ENCODE measurements at places on chromosomes 13 and 19.

GRCh38 chr19:888581-889385 lies 4.2 kb downstream of the MED16 start:
- DNase-seq = no peak

DNA sequence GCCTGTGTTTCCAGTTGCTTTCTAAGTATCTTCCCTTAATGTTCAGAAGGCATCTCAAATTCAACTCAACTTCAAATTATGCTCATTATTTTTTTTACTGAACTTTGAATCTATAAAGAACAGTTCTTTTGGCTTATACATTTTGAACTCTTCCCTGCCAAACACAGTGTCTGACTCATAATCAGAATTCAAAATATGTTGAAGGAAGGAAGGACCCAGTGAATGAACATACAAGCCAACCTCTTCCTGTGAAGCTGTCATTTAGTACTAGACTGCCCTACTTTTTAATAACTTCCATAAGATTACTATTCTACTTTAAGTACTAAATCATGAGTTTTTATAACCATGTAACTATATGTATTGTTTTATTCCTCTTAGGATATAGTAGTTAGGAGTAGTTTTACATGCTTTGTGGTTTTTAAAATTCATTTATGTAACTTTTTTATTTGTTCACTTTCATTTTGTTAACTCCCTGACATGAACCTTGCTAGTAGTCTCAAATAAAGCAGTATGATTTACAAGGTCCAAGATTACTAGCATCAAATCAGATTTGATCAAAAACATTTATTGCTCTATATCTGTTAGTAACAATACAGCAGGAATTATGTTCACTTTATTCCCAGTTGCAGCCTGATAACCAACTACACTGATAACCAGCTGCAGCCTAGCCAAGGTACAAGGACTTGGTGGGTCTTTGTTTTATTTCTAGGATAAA lies 6.4 kb downstream of the NUDT15 start:
- no peak for DNase-seq

GRCh38 chr19:48303367-48303766 lies 22.0 kb upstream of the EMP3 start:
- DNase-seq = no peak

GRCh38 chr13:86810361-86810760 lies 860.8 kb upstream of the SLITRK5 start:
- DNase-seq = peak; percentile 39

- DNase-seq = no peak
Measured at GRCh38 chr13:55440465-55441085, 1700.1 kb upstream of the PRR20A start.

- no peak for DNase-seq
Measured at GRCh38 chr13:52878831-52879230, 30.4 kb upstream of the PCDH8 start.

DNA sequence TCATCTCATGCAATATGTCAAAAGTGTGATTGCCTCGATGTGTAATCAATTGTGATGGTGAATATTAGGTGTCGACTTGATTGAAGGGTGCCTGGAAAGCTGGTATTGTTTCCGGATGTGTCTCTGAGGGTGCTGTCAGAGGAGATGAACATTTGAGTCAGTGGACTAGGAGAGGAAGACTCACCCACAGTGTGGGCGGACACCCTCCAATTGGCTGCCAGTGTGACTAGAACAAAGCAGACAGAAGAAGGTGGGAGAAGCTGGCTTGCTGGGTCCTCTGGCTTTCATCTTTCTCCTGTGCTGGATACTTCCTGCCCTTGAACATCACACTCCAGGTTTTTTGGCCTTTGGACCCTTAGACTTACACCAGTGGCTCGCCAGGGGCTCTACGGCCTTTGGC lies 15.5 kb upstream of the CABP5 start:
- DNase-seq = no peak

- no peak for DNase-seq
Measured at GRCh38 chr19:1168572-1169410, 5.3 kb downstream of the SBNO2 start.

DNA sequence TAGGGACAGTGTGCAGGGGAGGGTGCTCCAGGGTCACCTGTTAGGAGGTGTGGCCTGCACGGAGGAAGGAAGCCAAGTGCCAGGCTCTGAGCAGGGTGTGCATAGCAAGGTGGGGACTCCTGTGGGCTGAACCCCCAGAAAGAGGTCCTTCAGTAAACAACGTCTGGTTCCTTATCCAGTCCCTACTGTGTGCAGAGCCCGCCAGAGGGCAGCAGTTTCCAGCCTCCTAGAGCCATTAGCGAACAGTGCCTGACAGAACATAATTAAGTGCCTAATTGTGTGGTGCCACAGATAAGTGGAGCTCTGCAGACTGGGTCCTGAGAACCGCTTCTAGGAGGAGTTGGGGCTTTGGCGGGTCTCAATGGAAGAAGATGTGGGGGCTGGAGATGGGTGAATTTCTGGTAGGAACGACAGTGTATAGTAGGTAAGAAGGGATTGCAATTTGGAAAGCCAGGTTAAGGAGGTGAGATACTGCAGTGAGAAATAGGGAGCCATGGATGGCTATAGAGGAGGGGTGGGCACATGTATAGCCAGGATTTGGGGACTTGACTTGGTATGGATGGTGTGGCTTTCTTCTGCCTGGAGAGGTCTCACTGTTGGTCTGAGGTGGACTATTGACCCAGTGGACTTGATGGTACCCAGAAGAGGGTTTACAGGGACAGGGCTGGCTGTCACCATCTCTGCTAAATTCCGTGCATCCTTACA lies 323.1 kb downstream of the ZNF536 start:
- DNase-seq = no peak

- peak; percentile 94 for DNase-seq
Measured at GRCh38 chr13:25085125-25085742, 10.7 kb upstream of the PABPC3 start.

DNA sequence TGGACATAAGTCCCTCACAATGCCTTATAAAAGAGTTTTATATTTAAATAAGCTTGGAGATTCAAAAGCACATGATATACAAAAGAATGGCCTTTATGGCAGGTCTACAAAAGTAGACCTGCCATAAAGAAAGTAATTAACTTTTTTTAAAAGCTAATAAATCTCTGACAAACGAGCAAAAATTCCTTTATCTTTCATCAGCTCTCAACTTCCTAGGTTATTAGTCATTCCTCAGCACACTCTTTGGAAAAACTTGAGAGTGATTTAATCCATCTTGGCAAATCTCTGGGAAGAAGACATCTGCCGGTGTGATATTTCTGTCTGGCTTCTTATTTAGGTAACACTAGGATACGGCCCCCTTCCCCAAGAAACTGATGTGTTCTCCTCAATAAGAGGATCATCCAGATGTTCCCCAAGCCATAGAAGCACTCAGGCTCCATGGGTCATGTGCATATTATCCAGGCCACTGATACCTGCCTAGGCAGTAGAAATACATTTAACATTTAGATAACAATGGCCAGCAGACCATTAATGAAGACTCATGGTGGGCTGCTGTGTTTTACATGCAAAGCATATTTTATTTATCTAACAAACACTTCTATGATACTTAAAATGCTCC lies 372.7 kb downstream of the LIG4 start:
- DNase-seq = no peak

DNA sequence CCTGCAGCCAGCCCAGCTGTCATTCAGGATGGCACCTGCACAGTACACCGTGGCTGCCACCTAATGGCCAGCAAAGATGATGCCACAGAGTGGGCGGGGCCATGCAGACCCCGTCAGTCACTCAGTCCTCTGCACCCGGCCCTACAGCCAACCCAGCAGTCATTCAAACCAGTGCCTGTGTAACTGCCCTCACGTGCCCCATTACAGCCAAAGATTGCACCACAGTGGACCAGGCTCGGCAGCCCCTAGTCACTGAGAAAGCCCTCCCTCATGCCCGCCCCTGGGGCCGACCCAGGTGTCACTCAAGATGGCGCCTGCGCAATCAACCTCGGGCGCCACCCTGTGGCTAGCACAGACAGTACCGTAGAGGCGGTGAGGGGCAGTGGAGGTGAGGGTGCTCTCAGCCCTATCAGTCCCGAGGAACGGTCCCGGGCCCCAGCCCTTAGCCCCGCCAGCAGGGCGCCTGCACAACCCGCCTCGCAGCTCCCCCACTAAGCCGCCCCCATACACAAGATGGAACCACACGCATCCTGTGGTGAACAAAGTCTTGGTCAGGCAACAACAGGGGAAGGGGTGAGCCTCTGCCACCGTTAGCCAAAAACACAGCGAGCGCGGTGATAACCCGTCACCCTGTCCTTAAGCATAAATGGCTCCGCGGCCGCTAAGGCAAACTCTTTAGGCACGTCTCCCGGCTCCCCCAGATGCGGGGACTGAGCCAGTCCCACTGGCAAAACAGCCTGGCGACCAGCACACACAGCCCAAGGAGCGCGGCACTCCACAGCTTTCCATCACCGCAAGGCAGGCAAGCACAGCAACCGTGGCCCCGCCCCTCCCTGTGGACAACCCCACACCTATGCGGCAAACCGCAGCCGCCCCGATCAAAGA lies 2.3 kb downstream of the PEG3 start:
- peak; percentile 87 for DNase-seq

DNA sequence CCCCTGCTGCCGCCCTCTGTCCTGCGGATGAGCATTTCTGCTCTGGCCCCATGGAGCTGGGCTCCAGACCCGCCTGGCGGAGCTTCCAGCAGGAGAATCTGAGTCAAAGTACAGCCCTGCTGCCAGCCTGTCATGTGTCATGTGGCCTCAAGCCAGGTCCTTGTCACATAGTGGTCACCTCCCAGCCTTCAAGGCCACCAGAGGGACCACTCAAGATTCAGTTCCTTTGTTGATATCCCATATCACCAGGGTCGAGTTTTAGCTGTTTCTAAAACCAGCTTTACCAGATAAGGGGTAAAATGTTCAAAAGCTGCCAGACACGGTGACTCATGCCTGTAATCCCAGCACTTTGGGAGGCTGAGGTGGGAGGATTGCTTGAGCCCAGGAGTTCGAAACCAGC lies 13.4 kb downstream of the THOP1 start:
- no peak for DNase-seq

DNA sequence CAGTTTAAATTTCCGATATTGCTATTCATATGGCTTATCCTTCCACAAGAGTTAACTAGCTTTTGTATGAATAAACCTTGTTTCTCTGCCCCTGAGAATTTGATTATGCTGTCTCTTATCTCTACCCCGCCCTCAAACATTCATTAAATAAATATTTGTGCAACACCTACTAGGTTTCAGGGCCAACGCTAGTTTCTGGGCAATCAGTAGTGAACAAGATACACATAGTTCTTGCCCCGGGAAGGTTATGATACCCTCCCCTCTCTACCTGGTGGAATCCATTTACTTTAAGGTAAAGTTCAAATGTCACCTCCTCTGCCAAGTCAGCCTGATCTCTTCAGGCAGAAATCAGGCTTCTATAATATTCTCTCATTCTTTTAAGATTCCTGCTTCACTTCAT lies 16.6 kb upstream of the USP12 start:
- no peak for DNase-seq

GRCh38 chr13:108313382-108313781 lies 43.9 kb downstream of the TNFSF13B start:
- DNase-seq = no peak

GRCh38 chr19:4737955-4738600 lies 14.4 kb upstream of the DPP9 start:
- DNase-seq = no peak

- DNase-seq = no peak
Measured at GRCh38 chr13:100274942-100275506, 186.1 kb downstream of the PCCA start.

GRCh38 chr13:72864142-72865011 lies 82.4 kb downstream of the PIBF1 start:
- DNase-seq = no peak

DNA sequence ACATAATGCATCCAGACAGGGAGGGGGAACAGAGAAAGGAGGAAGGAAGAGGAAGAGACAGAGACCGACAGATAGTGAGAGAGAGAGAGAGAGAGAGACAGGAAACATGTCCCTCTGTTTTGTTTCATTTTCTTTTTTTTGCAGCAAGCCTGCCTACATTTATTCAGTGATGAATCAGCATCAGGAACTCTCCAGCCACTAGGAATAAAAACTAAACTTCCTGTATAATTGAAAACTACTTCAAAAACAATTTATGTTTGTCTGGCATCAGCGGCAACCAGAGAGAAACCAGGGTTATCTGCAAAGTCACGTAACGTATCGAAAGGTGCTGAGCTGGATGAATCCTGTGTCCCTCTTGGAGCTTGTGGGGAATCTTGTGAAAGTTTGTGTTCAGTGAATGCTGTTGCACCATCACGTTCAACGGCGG lies 148.6 kb upstream of the SOX21 start:
- no peak for DNase-seq

DNA sequence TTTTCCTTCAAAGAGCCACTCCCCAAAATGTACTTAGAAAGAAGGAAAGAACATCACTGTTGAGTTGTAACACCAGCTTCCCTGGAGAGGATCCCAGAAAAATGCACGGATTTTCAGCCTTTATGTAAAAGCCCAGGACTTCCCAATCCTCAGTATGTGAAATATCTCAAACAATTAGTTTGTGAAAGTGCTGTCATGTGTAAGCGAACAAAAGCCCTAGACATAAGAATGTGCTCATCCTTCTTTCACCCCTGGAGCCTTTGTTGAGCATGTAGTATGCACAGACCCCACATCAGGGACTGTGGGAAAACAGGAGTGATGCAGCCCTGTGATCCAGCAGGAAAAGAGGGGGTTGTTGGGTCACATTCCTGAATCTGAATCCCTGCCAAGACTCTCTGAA lies 441.4 kb upstream of the ZNF507 start:
- DNase-seq = no peak

GRCh38 chr19:35213663-35214632 lies 14.6 kb downstream of the FAM187B start:
- DNase-seq = peak; percentile 59

GRCh38 chr13:37059848-37060192 lies 332 bp upstream of the SUPT20H start:
- DNase-seq = no peak

DNA sequence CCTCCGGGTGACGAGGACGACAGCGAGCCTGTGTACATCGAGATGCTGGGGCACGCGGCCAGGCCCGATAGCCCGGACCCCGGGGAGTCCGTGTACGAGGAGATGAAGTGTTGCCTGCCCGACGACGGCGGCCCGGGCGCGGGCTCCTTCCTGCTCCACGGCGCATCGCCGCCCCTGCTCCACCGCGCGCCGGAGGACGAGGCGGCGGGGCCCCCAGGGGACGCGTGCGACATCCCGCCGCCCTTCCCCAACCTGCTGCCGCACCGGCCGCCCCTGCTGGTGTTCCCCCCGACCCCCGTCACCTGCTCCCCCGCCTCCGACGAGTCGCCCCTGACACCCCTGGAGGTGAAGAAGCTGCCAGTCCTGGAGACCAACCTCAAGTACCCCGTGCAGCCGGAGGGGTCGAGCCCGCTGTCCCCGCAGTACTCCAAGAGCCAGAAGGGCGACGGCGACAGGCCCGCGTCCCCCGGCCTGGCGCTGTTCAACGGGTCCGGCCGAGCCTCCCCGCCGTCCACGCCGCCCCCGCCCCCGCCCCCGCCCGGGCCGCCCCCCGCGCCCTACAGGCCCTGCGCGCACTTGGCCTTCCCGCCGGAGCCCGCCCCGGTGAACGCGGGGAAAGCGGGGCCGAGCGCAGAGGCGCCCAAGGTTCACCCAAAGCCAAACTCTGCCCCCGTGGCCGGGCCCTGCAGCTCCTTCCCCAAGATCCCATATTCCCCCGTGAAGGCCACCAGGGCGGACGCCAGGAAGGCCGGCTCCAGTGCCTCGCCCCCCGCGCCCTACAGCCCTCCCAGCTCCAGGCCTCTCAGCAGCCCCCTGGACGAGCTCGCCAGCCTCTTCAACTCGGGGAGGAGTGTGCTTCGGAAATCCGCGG lies 511.3 kb downstream of the MYO16 start:
- no peak for DNase-seq

Measured in pons (tissue), 1 donor.